ENCODE measurements at places on chromosomes 3 and 15. TPM values are rescaled to one million over a fixed set of nuclear protein-coding genes. Genes with fewer than 3 reads are reported as not detected.
A peak's percentile ranks its signal among the peaks of the same experiment; 100 is the strongest.

GRCh38 chr15:69325456-69325971 is 26.8 kb downstream of the PAQR5 start:
- DNase-seq: no peak

- DNase-seq: no peak
Observed at GRCh38 chr15:85100186-85100937, 118.7 kb downstream of the PDE8A start.

- no peak for DNase-seq
Observed at GRCh38 chr3:198106265-198106664, 146.2 kb downstream of the LMLN start.

The LRRK1 gene
- total RNA-seq: 1.4 TPM

- no peak for DNase-seq
Observed at GRCh38 chr3:184339001-184339400, 1.6 kb downstream of the FAM131A start.

The FBN1 gene
- total RNA-seq: 27.9 TPM

DNA sequence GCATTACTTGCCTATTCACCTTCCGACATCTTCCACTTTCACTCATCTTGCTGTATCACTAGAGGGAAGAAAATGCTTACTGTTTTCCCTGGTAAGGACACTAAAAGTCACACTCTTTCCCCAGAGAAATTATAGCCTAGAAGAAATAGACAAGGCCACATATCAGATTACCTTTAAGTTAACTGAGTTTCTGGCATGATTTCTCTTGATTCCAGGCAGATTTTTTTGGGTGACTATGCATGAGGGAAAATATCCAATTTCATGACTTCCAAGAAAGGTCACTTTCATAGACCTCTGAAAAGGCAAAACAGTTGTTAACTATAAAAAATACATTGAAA is 30.3 kb downstream of the TCF12 start:
- no peak for DNase-seq

GRCh38 chr3:188212308-188212969 is 58.5 kb downstream of the LPP start:
- no peak for DNase-seq

- no peak for DNase-seq
Observed at GRCh38 chr15:38682861-38683260, 118.2 kb upstream of the RASGRP1 start.

The PLCB2 gene
- 3.3 TPM for total RNA-seq

The KY gene
- total RNA-seq: 0.62 TPM

- no peak for DNase-seq
Observed at GRCh38 chr3:81874738-81875137, 113.3 kb upstream of the GBE1 start.

GRCh38 chr3:131217296-131217741 is 164.3 kb upstream of the NUDT16 start:
- DNase-seq: no peak

GRCh38 chr3:178768072-178768864 is 232.0 kb downstream of the KCNMB2 start:
- DNase-seq: no peak

The NUP210 gene
- total RNA-seq: 7.5 TPM

- no peak for DNase-seq
Observed at GRCh38 chr3:39139442-39139841, 13.9 kb downstream of the CSRNP1 start.

GRCh38 chr3:122382888-122383666 is at the start of gene MIX23:
MIX23 (minus strand) TSS chr3:122383231; CDS start chr3:122383224, 7 bp downstream.
- DNase-seq: peak; percentile 83

The SLC24A5 gene
- not detected for total RNA-seq

DNA sequence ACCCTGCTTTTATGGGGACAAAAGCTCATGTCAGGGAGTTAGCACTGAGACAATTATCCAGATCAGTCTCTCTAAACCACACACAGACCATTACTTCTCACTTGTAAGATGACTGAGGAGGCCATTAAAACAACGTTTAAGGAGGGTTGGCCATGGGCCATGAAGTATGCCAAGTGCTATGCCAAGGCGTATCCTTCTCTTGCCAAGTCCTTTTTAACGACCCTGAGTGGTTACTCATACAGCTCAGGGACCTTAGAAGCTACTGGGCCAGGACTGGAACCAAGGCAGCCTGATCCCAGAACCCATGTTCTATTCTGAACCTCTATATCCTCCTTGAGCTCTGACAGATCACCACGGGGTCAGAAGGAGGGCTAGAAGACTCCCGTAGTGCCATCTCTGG is 50.0 kb downstream of the NMNAT3 start:
- no peak for DNase-seq

GRCh38 chr3:71066356-71066755 is 517.2 kb downstream of the FOXP1 start:
- DNase-seq: no peak

The BDH1 gene
- total RNA-seq: 10.8 TPM

The CPLX3 gene
- total RNA-seq: 1.6 TPM

GRCh38 chr3:5115506-5116162 is 6.5 kb upstream of the ARL8B start:
- no peak for DNase-seq

The DBR1 gene
- total RNA-seq: 38.8 TPM

DNA sequence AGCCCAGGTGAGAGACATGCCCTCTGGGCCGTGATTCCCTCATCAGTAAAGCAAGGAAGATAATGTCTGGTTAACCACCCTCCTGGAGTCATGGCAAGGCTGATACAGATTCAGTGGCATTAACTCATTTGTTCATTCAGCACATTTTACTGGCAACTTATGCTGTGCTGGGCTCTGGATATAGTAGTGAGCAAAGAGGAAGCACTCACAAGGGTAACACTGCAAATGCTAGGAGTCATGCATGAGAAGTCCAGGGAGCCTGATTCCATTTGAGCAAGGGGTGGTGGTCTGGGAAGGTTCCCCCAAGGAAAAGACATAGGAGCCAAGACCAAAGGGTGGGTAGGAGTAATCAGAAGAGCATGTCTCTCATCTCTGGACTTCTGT is 50.2 kb downstream of the SMAD3 start:
- no peak for DNase-seq

The DCLK3 gene
- total RNA-seq: 11.2 TPM

DNA sequence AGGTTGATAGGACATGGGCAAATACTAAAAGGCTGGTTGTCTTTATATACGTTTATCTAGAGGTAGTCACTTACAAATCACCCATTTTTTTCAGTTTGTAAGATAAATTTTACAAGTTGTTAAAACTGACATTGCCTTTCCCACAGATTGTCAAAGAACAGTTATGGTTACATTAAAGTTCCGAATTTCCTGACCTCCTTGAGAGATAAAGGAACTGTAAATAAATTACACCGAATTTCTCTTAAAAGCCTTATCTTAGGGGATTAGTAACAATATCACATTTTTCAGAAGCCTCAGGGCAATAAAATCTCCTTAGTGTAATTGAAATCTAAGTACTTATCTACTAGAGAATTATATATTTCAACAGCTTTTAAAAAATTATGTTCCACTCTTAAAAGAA is 49.5 kb downstream of the ZPLD1 start:
- DNase-seq: no peak

DNA sequence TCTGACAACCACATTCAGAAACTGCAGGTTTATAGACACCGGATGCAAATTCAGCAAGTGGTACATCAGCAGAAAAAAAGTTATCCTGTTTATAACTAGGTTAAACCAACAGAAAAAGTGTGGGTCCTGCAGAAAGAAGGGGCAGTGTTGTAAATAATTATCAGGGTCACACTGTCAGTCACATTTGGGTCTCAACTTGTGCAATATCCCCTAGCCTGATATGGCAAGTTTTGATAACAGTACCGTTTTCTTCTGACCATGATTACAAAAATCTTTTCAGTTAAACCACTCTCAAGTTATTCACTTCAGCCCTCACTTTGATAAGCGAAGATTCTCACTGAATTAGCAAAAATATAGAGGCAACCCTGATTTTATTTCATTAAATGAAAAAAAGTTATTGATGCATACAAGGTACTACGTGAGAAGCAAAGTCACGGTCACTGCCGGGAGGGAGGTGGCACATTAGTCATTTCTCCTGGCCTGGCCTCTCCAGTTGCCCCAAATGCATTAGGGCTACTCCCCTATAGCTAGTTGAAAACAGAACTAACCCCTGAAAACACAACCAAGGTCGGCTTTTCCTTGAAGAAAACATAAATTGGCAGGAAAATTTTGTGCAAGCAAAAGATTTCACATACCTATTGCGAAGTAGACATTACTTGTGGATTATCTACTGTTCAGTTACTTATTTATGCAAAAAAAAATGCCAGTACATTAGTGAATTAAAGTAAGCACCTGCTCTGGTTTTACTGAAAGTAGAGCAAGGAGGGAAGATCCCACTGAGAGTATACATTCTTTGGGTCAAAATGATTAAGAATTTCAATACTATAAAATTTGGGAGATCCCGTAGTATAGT is 28.6 kb downstream of the IL5RA start:
- DNase-seq: no peak

DNA sequence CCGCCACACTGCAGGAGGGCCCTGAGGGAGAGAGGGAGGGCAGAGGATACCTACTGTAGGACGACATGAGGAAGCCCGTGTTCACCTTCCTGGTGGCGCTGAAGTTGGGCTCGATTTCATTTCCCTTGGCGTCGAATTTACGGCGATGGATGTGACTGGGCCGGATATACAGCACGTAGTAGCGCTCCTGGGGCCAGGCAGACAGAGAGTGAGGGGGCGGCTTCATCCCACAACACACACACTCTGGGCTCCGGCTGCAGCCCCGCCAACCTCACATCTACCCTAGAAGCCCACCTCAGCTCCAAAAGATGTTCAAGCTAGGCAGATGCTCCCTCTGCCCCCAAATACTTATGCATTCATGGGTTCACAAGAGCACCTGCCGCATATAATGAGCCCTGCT is 4.5 kb downstream of the ARPIN start:
- no peak for DNase-seq

The PRSS50 gene
- total RNA-seq: 0.31 TPM

The CCR2 gene
- total RNA-seq: 0.31 TPM

Measured in occipital lobe (tissue), 3 donors.